ENCODE measurements at places on chromosomes 5 and 9.
A peak's percentile ranks its signal among the peaks of the same experiment; 100 is the strongest.

GRCh38 chr5:171570244-171570825 is 150.9 kb downstream of the FGF18 start:
- no peak for DNase-seq

DNA sequence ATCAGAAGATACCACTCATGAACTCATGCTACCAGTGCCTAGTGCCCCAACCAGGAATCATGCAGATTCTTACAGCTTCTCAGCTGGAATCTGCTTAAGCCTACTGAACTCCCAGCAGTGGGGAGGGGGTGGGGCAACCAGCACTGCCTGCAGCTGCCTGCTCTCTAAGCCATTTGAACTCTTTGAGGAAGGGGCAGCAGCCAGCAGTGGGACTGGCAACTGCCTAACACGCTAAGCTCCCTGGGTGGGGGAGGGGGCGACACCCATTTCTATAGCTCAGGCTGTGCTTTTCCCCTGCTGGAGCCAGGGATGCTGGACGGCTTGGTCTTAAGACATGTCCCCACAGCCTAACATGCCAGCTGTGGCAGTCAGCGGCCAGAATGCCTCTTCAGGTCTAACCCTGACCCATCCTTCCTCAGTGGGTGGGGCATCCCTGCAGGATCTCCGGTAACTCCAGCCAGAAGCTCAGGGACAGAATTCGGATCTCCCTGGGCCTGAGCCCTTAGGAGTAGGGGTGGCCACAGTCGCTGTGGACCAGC is 889.7 kb downstream of the CDH9 start:
- no peak for DNase-seq

GRCh38 chr5:124342986-124343385 is 403.5 kb downstream of the ZNF608 start:
- no peak for DNase-seq

DNA sequence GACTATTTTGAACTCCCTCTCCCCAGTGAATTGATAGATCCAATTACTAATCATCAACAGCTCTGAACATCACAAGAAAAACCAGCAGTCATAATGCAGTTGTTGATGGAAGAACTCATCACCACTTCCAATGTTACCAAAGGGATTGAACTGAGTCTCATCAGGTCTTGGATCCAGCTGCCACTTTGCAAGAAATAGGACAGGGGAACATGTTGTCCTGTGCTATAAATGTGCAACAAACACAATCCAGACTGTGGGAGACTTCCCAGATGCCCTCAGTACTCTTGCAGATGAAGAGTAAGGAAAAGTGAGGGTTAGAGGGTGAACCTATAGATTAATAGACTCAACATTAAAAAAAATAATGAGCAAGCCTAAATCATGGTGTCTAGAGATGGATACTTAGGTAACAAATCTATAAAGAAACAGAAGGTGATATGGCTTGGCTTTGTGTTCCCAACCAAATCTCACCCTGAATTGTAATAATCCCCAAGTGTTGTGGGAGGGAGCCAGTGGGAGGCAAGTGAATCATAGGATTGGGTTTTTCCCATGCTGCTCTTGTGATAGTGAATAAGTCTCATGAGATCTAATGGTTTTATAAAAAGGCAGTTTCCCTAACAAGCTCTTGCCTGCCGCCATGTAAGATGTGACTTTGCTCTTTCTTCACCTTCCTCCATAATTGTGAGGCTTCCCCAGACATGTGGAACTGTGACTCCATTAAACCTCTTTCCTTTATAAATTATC is 63.4 kb upstream of the PAPPA start:
- DNase-seq, result no peak

- no peak for DNase-seq
Measured at GRCh38 chr9:74138182-74138581, 359.0 kb upstream of the RORB start.

- DNase-seq, result no peak
Measured at GRCh38 chr5:127608077-127608660, 40.7 kb upstream of the CTXN3 start.

GRCh38 chr9:88460587-88461332 is 72.5 kb downstream of the SPIN1 start:
- peak; percentile 25 for DNase-seq

DNA sequence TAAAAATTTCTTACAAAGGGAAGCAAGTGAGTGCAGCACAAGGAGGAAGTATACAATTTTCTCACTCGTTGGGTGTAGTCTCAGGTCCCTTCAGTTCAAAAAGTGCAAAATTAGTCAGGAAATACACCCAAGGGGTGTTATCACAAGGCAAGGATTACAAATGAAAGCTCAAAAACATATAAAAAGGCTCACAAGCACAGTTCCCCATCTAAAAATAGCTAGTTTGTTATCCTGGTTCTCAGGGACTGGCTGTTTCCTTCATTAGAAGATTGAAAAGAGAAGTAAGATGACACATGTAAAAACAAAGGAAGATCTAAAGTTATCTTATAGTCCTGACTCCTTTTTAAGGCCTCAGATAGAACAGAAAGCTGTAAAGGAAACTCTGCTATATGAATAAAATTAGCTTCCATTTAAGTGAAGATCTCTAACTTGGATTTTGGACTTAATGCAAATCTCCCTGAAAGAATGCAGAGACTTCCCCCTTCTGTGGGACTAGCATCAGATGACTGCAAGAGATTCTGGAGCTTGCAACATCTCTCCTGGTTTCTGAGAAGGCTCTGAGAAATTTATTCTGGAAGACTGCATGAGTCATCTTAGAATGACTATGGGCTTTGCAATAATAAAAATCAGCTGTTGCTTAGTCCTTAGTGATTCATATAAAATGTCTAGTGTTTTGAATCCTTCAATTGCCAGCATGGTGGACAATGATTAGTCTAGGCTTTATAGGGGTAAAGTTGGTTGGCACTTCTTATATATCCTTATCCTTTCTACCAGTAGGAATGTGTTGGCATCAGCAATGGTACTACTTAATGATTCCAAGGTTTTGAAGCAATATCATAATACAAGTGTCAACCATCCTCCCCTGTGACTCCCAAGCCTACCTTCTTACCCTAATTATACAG is 25.4 kb downstream of the DAB2 start:
- no peak for DNase-seq

DNA sequence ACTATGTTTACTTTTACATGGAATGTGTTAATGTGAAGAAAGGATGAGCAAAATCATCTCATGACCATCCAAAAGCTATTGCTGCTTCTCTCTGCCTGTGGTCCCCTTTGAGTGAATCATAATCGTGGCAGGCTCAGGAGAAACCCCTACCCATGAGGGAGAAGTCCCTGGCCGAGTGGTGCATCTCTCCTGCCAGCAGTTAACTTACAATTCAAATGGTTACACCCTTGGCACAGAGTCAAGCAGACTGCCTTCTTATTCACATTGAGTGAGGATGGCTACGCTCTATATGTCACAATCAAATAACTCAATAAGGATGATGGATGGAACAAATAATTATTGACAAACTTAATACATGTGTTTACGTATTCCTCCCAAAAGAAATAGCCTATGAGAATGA is 179.1 kb downstream of the FGF1 start:
- DNase-seq, result no peak

GRCh38 chr5:81424728-81425127 is 30.8 kb upstream of the ACOT12 start:
- DNase-seq, result no peak

GRCh38 chr5:176776916-176777315 is 33.4 kb upstream of the UNC5A start:
- DNase-seq, result no peak

- no peak for DNase-seq
Measured at GRCh38 chr5:54795777-54796176, 189.6 kb downstream of the ESM1 start.

DNA sequence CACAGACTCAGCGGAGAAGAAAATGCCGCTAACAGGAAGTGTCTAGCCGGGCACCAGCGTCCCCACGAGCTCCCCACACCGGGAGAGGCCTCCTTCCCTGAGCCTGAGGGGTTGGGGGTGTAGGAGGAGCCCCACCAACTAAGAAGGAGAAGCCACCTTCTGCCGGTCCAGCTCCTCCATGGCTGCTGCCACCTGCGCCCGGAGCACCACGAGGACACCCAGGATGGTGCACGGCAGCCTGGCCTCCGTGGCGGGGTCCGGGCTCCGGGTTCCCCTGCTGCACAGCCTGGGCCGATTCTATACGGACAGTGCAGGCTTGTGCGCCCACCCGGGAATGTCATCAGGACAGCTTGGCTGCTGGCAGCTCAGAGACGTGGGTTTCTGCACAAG is 297 bp downstream of the LCN8 start:
- DNase-seq, result no peak

GRCh38 chr5:88502179-88503040 is 233.8 kb upstream of the TMEM161B start:
- no peak for DNase-seq

GRCh38 chr5:74864823-74865222 is 1.4 kb downstream of the FAM169A start:
- DNase-seq, result no peak

Data from activated T-cell treated with anti-CD3 and anti-CD28 coated beads, Interleukin-2, amount 50 U/mL, for 48 hours (primary cell).